Glutamatergic neuron (in vitro differentiated cells): ENCODE measurements at places on chromosomes 13 and 19.
A peak's percentile ranks its signal among the peaks of the same experiment; 100 is the strongest.

DNA sequence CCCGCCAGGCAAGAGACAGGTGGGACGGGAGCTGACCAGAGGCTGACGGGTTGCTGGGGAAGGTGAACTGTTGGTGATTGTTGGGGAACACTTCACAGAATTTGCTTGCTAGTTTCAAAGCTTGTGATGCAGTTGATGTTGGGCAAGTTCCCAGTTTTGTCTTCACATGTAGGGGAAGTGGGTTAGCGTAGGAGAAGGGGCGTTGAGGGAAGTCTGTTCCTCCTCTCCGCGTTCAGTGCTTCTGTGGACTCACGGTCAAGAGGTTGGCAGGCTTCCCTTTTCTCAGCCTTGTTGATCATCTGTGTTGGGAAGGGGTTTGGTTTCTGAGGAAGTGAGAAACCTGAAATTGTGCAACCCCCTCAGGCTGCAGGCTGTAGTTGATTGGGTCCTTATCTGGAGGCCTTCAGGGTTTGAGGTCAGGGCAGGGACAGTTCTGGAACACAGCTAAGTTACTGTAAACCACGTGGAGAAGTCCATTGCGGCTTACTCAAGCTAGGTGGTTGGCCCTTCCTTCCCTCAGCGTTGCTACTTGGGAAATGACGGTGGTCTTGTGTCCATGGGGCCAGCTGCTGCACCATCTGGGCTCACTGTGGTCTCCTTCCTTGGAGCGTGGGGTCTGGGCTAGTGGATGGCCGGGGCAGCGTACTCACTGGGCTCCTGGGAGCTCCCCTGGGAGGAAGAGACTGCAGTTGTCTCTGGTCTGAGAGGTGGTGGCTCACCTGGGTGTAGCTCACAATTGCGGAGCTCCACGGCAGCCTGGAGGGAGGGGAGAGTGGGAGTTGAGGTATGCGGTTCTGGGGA is 7.5 kb downstream of the RPS9 start:
- DNase-seq, result no peak

DNA sequence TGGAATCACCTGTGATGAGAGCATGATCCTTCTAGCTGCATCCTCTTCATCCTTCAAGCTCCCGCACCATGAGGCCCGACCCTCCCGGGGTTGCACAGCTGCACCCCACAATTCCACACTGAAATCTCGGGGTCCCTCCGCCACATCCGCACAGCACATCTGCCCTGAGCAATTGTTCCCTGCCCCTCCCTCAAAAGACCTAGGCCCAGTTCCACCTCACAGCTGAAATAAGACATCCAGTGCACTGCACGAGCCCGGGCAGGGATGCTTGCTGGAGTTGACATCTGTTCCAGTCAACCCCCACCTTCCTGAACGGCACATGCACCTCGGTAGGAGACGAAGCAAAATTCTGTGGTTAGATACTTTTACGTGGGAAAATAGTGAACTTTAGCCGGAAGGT is 14.7 kb upstream of the SOX1 start:
- no peak for DNase-seq

DNA sequence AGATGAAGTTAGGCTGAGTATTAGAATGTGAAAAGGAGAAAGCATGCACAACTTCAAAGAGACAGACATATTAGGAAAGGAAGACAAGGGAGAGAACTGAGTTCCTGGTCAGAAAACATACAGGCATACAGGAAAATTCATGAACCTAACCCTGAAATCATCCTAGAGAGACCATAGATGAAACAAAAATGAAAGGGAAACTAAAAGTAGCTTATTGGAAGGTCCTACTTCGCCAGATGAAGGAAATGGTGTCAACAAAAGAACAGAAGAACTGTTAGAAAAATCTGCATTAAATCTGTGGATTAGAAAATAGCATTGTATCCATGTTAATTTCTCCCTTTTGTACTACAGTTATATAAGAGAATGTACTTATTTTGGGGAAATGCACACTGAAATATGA is 169.0 kb upstream of the UFM1 start:
- DNase-seq, result no peak

GRCh38 chr13:37747071-37747612 is 122.4 kb downstream of the TRPC4 start:
- no peak for DNase-seq

- DNase-seq, result no peak
Measured at GRCh38 chr13:112248862-112249592, 127.1 kb upstream of the SPACA7 start.

GRCh38 chr13:37326334-37326733 is 220.9 kb upstream of the CSNK1A1L start:
- no peak for DNase-seq

DNA sequence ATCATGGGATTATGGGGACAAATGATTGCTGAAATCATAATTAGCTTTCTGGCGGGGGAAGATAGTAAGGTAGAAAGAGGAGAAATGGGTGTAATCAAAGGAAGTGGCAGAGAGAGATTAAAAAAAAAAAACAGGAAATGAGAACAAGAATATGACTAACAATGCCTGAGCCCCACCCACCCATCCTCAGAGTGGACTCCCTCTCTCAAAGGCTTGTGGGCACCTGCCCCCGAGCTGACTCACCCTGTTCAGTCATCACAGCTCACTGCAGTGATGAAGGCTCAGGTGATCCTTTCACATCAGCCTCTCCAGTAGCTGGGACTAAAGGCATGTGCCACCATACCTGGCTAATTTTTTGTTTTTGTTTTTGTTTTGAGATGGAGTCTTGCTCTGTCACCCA is 26.4 kb upstream of the TPT1 start:
- DNase-seq, result no peak

DNA sequence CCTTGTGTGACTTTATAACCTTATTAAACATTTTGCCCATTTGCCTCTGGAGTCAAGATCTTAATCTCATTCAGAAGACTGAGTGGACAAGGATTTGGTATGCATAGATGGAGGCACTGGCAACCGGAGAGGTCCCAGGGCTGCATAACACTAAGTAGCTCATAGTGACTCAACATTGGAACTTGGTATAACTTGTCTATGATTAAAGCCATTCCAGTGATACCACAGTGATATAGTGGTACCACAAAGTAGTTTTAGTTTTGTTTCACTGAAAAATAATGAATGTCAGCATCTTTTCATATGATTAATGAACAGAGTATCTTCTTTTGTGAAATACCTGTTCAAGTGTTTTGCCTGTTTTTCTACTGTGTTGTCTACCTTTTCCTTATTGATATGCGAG is 26.4 kb downstream of the CDK8 start:
- no peak for DNase-seq

DNA sequence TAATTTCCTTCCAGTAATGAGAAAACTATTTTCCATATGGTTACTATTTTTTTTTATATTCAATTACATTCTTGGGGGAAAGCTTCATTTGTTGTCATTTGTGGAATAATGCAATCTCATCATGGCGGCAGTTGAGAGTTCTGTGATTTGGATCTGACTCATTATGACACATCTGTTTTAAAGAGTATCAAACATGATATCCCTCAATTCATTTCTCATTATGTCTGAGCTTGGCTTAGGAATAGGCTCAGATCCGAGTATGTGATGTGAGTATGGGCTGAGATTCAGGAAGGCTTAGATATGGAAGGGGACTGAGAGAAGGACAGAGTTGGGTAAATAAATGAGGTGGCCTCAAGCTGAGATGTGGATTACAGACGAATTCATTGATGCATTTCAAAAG is 64.4 kb downstream of the POSTN start:
- no peak for DNase-seq

GRCh38 chr19:30742406-30742938 is 370.3 kb downstream of the ZNF536 start:
- DNase-seq, result peak; percentile 31

- peak; percentile 67 for DNase-seq
Measured at GRCh38 chr13:30421093-30422053, 920 bp upstream of the UBE2L5 start.

GRCh38 chr13:113656003-113656588 is 1.9 kb downstream of the ATP4B start:
- peak; percentile 7 for DNase-seq

DNA sequence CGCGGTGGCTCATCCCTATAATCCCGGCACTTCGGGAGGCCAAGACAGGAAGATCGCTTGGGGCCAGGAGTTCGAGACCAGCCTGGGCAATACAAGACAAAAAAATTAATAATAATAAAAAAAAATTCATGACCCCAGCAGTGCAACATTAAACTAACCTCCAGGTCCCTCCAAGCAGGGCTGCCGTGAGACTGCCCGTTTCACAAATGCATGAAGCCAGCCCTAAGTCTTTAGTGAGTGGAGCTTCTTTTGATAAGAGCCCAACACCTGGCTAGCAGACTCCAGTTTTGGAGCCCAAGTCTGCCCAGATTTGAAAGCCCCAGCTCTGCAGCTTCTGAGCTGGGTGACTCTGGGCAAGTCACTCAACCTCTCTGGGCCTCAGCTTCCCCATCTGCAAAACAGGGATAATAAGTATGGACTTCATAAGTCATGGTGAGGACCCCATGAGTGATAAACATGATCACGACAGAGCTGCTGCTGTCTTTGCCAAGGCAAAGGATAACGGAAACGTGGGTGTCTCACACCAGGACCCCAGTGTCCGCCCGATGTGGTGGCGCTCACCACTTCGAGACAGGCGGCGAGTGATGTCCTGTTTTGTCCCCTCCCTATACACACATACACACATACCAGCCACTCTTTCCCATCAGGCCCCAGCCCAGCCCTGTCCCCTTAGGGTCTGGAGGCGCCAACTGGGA is 38.4 kb upstream of the NANOS3 start:
- DNase-seq, result no peak

DNA sequence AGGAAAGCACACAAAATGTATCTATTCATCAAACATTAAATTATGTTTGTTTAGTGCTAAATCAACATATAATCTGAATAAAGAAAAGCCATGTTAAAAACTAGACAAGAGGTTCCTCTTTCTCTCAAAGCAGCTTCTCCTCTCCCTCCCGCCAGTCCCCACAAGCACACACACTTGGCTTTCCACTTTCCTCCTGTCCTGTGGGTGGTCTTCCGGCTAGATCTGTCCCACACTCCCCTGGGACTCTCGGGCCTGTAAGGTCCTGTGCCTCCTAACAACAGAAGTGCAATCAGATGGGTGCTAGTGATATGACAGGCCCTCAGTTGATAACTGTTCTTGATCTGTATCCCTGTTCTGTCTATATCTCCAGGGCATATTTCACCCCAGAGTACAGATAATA is 45.6 kb upstream of the RAP2A start:
- no peak for DNase-seq

- DNase-seq, result no peak
Measured at GRCh38 chr19:42985588-42985987, 40.7 kb downstream of the PSG11 start.

DNA sequence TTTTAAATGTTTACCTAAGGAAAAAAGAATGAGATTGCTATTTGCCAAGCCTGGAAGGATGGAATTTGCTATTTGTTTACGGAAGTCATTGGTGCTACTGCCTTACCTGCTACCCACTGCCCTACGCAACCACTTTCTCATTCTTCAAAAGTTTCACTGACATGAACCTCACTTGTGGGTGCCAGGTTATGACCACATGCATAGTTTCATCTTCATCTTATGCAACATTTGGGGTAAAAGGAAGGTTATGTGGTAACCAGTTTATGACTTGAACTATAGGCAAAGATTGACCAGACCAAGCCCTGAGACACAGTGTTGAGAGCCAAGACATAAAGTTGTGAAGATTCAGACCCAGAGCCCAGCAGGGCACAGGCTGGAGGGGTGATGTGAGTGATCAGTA is 142.5 kb downstream of the LACC1 start:
- DNase-seq, result no peak

DNA sequence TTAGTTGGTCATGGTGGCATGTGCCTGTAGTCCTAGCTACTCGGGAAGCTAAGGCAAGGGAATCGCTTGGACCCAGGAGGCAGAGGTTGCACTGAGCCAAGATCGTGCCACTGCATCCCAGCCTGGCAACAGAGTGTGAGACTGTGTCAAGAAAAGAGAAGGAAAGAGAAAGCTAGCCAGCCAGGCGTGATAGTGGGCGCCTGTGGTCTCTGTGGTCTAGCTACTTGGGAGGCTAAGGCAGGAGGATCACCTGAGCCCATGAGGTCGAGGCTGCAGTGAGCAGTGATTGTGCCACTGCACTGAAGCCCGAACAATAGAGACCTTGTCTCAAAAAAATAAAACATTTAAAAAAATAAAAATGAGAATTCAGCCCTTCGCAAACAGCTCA is 33.3 kb downstream of the TIMM13 start:
- DNase-seq, result no peak

DNA sequence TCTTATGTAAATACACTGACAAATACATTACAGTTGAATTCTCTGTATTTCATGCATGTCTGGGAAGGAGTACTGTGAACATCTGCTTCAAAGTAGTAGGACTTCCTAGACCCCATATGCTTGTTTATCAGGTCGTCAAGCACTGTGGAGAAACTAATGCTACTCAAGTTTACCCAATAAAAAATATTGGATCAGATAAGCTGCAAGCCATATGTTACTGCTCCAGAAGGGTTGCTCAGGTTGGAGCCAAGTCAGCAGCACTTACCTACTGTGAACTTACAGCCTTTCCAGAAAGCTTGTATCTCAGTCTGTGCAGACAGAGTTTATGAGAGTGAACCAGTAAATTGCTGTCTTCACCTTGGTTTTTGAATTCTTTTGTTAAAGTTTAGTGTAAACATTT is 36.2 kb downstream of the SLAIN1 start:
- DNase-seq, result no peak

DNA sequence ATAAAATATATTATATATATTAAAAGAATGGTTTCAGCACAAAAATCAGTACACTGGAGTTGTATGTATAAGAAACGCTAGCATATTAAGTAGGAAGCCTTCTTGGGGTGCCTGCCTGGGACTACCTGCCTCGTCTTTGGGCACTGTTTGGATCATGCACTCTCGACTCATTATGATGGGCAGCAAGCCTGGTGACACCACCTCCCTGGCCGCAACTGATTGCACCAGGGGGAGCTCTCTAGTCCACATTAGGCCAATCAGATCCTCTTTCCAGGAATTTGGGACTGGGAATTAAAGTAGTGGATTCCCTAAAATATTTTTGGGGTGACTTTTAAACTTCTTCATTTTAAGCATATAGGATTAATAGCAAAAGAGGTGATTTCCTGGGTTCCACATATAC is 56.0 kb upstream of the RGCC start:
- DNase-seq, result peak; percentile 27

- no peak for DNase-seq
Measured at GRCh38 chr19:18587561-18587960, 1.0 kb upstream of the REX1BD start.

- no peak for DNase-seq
Measured at GRCh38 chr13:51858433-51859247, 3.1 kb upstream of the CCDC70 start.

- peak; percentile 16 for DNase-seq
Measured at GRCh38 chr13:77511552-77511951, 24.0 kb upstream of the SCEL start.

GRCh38 chr19:13066226-13066625 is 36.4 kb downstream of the LYL1 start:
- DNase-seq, result no peak

GRCh38 chr13:113034451-113035212 is 65.6 kb downstream of the MCF2L start:
- DNase-seq, result peak; percentile 67

GRCh38 chr19:1112268-1113029 is 8.7 kb downstream of the GPX4 start:
- DNase-seq, result no peak

- no peak for DNase-seq
Measured at GRCh38 chr13:27404680-27405079, 19.7 kb upstream of the GTF3A start.
